Hepatocyte (in vitro differentiated cells): ENCODE measurements at places on chromosomes 7 and 10. TPM values are rescaled to one million over a fixed set of nuclear protein-coding genes. Genes with fewer than 3 reads are reported as not detected.

DNA sequence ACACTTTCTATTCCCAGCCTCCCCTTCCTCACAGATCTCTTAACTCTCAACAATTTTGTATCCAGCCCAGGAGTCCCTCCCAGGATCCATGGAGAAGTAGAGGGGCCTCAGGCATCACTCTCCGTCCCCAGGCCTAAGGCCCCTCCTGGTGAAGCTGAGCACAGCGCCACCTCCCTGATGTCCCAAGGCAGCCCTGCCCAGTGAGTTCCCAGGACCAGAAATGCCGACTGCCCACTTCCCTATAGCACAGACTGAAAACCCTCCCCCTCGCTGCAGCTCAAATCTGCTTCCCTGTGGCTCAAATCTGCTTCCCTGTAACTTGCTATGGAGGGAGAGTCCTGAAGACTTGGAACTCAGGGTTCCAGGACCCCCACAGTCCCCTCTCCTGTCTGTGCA lies 35.6 kb downstream of the YKT6 start:
- DNase-seq: no peak

- no peak for DNase-seq
These were observed 265.7 kb upstream of the NPY start for GRCh38 chr7:24018331-24018730.

DNA sequence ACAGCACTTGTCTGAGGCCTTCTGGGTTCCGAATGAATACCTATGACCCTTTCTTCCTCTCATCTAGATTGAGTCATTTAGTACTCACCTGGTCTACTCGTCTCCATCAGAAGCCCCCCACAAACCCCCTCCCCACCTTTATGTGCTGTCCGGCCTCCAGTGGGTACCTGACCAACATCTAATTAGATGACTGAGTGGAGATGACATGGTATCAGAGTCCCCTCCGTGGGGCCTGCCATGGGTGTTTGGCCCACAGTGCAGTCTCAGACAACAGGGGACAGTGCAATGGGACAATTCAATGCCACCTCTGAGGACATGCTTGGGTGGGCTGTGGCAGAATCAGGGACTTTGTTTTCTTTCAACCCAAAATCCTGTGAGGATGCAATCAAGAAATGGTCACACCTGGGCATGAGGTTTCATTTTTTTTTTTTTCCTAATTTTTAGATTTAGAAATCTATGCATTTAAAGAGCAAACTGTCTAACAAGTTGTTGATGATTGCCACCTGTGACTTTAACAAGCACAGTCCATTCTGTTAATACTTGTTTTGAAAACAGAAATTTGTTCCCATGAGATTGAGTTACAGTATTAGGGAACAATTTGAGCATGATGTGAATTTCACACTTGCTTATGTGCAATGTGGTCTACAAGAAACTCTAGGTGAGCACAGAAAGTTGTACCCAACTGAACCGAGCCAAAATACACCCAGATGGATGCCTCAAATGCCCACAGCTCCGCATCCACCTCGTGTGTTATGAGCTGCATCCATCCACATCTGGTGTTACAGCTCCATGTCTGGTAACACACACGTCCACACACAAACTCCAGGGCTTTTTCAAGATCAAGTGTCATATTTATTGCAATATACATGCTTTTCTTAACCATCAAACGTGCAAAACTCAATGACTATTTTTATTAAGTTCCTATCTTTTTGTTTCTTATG lies 27.5 kb downstream of the GPRIN2 start:
- DNase-seq: no peak

DNA sequence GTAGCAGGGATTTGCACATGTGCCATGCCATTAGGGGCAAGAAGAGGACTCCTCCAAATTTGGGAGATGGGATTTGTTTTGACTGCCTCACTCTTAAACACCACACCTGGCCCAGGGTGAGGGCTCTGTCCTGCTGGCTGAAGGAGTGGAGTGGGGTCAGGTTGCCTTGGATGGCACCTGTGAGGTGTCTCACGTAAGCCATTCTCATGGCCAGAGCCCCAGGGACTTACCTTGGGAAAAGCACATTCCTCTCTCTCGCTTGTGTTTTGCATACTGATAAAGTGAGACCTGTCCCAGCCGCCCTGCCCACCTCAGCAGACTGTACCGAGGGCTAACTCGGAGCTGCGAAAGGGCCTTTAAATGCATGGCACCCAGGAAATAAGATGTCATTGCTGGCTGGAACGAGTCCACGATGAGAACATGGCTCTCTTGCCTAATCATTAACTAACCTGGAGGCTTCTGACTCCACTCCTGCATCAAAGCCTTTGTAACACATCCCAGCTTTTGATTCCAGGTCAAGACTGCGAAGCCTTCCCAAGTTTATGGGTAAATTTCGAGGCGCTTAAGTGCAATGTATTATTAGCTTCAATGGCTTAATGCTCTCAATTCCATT lies 184.0 kb upstream of the RNF32 start:
- peak; percentile 44 for DNase-seq

Gene PRLHR
- not detected in 2 replicates for polyA plus RNA-seq

Gene ZNF775
- polyA plus RNA-seq: 6.2 and 10.6 TPM in 2 replicates
